Ovary (tissue), 10 donors: ENCODE measurements at places on chromosomes 13 and 19. TPM values are rescaled to one million over a fixed set of nuclear protein-coding genes. Genes with fewer than 3 reads are reported as not detected.
A peak's percentile ranks its signal among the peaks of the same experiment; 100 is the strongest.

DNA sequence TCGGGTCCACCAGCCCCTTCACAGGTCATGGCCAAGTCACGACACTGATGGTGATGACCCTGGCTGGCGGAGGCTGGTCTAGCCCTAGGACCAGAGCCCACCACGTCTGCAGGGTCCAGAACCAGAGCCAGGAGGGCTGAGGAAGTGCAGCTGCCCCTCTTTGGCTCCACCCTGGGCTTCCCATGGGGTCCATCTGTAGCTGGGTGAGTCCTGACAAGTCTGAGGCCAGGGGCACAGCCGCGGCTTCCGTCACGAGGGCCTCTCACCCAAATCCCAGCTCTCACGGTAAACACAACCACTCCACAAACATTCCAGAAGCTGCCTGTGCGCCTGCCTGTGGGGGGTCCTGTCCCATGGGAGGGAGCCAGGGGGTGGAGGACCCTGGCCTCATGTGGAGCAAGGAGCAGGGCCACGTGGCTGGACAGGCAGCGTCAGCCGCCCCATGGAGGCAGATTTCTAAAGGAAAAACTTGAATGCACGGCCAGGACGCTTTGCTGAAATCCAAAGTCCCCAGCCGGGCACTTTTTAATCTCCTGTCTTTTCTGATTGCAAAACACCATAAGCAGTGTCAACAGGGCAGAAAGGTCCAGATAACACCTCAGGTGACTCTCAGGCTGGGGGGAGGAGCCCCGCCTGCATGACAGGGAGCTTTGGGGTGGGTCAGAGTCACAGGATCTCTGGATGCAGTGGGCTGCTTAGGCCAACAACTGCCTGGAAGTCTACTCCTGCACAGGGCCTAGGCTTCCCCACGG lies 29.9 kb downstream of the CEBPG start:
- peak; percentile 14 for DNase-seq

GRCh38 chr19:14164724-14165493 lies 28.5 kb upstream of the ASF1B start:
- DNase-seq = no peak

GRCh38 chr13:30128095-30128494 lies 179.3 kb downstream of the KATNAL1 start:
- no peak for DNase-seq

GRCh38 chr13:99075268-99076191 lies 97.7 kb upstream of the DOCK9 start:
- no peak for DNase-seq

- no peak for DNase-seq
Observed at GRCh38 chr19:2114218-2114617, 17.5 kb downstream of the IZUMO4 start.

- peak; percentile 30 for DNase-seq
Observed at GRCh38 chr19:4576016-4576933, 16.8 kb upstream of the SEMA6B start.

- no peak for DNase-seq
Observed at GRCh38 chr19:21848706-21849105, 12.7 kb upstream of the ZNF43 start.

GRCh38 chr19:36093687-36094086 lies 17.3 kb upstream of the OVOL3 start:
- no peak for DNase-seq

- no peak for DNase-seq
Observed at GRCh38 chr19:18869781-18870530, 26.0 kb downstream of the CERS1 start.

DNA sequence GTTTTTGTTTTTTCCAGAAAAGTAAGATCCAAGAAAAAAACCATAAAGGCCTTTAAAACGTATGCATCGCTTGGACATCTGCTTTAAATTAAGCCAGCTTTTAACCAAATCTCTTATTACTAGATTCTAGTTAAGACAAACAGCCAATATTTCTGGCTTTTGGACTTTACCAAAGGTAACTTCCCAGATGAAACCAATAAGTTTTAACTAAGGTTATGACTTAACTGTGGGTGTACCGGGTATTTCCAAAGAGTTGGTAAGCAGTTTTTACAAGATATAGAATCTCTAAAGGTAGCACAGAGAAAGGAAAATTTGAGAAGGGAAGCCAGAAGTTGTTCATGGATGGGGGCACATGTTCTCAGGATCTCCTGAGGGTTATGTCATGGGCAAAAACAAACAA lies 34.0 kb downstream of the CEACAM1 start:
- no peak for DNase-seq

- DNase-seq = no peak
Observed at GRCh38 chr13:44397766-44398223, 24.2 kb downstream of the SERP2 start.

GRCh38 chr19:45981350-45981749 lies 7.7 kb upstream of the NOVA2 start:
- no peak for DNase-seq

- DNase-seq = no peak
Observed at GRCh38 chr19:8488365-8488764, 14.1 kb downstream of the PRAM1 start.

DNA sequence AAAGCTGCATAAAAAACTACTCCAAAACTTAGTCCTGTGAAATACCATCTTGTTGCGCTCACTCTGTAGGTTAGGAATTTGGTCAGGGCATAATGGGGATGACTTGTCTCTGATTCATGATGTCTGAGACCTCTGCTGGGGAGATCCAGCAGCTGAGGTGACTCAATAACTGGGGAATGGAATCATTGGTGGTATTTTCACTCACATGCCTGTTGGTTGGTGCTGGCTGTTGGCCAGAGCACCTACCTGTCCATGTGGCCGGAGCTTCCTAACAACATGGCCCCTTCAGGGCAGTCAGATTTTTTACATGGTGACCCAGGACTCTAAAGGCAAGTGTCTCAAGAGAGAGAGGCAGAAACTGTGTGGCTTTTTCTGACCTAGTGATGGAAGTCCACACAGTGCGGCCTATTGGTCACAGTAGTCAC lies 7.4 kb upstream of the ESD start:
- no peak for DNase-seq

- DNase-seq = no peak
Observed at GRCh38 chr13:101157261-101157660, 259.0 kb downstream of the NALCN start.

GRCh38 chr19:52533901-52534300 lies 6.4 kb downstream of the ZNF808 start:
- no peak for DNase-seq

GRCh38 chr13:88937384-88937783 lies 1266.2 kb downstream of the SLITRK5 start:
- DNase-seq = no peak

GRCh38 chr13:20706661-20707060 lies 3.2 kb downstream of the IL17D start:
- no peak for DNase-seq

DNA sequence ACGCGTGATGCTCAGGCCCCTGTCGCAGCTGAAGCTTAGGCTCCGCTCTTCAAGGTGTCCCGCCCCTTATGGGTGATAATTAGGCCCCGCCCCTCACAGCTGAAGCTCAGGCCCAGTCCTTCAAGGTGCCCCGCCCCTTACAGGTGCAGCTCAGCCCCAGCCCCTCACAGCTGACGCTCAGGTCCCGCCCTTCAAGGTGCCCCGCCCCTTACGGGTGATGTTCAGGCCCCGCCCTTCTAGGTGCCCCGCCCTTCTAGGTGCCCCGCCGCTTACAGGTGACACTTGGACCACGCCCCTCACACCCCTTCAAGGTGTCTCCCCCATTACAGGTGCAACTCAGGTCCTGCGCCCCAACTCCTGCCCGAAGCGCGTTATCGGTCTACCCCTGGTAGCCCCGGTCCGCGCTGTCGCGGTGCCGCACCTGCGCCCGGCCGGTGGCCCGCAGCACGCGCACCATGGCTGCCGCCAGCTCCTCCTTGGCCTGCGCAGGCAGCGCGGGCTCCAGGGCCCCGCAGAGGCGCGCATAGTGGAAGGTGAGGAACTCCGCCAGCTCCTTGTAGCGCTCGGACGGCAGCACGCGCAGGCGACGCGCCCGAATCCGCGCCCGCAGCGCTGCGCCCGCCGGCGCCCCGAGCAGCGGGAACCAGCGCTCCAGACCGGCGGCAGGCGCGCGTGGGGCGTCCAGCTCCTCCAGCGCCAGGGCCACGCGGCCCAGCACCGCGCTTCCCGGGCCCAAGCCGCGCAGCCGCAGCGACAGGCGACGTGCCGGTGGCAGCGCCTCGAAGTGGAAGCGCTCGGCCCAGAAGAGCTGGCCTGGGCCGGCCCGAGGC lies 7.3 kb downstream of the RASAL3 start:
- DNase-seq = no peak

DNA sequence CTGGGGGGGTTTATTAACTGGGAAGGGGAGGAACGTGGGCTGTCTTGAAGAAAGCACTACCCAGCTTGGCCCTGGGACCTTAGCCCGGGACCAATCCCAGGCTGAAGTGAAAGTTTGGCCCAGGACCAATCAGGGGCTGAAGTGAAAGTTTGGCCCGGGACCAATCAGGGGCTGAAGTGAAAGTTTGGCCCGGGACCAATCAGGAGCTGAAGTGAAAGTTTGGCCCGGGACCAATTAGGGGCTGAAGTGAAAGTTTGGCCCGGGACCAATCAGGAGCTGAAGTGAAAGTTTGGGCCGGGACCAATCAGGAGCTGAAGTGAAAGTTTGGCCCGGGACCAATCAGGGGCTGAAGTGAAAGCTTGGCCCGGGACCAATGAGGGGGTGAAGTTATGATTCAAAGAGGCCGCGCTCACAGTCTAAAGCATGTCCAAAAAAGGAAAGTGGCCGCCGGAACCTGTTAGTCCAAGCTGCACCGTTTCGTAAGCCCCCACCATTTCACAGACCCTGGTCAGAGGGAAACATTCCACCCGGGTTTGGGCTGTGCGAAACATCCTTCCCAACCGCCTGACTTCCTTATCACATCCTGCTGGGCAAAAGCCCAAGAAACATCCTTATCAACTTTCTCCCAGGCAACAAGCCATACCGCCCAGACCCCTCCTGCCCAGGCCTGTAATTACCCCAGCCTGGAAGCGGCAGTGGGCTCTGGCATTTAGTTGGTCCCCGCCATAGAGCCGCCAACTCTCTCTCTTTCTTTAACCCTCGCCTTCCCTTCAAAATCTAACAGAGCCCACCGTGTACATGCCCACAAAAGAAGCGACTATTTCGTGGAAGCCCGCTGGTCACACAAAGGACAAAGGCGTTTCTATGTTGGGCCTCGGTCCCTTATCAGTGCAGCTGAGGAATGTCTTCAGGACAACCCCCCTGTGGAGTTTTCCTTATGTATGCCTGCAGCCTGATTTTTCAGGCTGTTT lies 1.1 kb downstream of the ZNF850 start:
- peak; percentile 89 for DNase-seq

Gene RB1
- total RNA-seq = 36.6 TPM

Gene PDE4C
- total RNA-seq = 1.1 TPM

Gene SMIM44
- not detected for total RNA-seq

Gene PLEKHA4
- 96.5 TPM for total RNA-seq

Gene PRDX2
- 298 TPM for total RNA-seq
